ENCODE measurements at places on chromosomes 1 and 21.

- DNase-seq = no peak
Observed at GRCh38 chr1:69585666-69586065, 17.9 kb downstream of the LRRC7 start.

GRCh38 chr21:22900490-22900889 lies 1902.3 kb downstream of the NCAM2 start:
- DNase-seq = no peak

DNA sequence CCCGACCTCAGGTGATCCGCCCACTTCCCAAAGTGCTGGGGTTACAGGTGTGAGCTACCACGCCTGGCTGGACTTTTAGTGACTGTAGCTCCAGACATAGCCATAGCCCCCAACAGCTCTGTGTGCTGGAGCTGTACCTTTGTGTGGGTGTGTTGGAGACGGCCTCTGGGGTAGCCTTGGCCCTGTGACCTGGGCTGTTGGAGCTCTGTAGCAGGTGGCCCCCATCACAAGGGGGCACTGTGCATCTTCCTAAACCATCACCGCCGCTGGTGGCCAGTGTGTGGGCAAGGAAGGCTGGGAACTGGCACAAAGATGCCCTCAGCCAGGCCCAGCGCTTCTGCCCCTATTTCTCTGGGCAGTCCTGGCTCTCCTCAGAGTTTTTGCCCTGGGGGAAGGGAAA lies 38.4 kb upstream of the FOXO6 start:
- DNase-seq = no peak

DNA sequence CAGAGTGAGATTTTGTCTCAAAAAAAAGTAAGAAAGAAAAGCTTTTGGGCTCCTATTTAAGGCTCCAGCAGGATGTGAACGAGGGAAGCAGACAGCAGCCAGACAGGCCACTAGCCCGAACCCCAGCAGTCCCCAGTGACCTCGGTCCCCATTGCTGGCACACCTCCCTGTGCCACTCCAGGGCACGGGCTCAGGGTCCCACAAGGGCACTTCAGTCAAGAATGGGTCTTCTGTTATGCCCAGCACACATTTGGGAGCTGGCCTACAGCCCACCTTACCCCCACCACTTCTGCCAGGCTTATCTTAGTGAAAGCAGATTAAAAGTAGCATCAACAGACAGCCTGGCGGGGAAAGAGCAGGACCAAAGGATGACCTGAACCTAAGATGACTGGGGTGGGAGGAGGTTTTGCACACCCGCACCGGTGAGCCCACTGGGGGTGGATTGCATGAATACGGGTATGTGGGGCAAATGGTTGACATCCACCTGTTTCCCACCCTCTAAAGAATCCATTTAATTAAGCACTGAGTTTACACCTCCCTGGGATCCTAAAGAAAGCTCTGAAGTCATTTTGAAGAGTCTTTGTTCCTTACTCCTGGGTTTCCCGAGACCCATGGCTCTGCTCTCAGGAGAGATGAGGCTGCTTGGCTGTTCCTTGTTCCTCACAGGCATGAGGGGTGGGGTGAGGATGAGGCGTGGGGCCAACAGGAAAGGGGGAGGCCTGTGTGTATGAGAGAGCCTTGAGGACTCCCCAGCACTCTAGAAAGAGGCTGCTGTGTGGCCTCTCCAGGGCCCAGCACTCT lies 4.7 kb downstream of the CHI3L1 start:
- no peak for DNase-seq

DNA sequence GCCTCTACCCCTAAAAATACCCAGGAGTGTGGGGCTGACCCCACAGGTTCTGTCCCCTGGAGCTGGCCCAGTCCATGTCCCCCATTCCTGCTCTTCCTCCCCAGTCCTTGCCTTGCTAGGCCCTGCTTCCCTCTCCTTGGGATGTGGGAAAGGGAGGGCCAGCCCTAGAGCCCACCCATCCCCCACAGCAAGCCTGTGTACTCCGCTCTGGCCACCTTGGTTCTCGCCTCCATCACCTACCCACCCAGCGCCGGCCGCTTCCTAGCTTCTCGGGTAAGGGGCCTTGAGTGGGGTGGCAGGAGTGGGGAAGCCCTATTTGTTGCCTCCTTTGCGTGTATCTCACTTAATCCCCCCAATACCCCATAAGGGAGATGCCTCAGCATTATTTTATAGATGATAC lies 6.7 kb downstream of the CLCNKB start:
- no peak for DNase-seq

GRCh38 chr1:10380594-10381275 lies 18.1 kb upstream of the PGD start:
- DNase-seq = no peak

GRCh38 chr1:197444755-197445154 lies 176.7 kb downstream of the CRB1 start:
- DNase-seq = no peak

DNA sequence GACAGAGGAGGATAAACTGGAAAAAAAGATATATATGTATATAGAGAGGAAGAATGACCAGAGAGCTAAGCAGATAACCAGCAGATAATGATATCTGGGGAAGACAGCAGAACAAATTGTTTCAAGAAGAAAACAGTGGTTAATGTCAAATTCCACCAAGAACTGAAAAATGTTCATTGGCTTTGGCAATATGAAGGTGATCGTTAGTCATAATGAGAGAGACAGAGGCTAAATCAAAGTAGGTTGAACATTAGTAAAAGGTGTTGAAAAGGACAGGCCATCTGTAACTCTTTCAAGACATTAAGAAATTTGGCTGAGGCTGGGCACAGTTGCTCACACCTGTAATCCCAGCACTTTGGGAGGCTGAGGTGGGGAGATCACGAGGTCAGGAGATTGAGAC lies 25.3 kb upstream of the CR2 start:
- DNase-seq = no peak

DNA sequence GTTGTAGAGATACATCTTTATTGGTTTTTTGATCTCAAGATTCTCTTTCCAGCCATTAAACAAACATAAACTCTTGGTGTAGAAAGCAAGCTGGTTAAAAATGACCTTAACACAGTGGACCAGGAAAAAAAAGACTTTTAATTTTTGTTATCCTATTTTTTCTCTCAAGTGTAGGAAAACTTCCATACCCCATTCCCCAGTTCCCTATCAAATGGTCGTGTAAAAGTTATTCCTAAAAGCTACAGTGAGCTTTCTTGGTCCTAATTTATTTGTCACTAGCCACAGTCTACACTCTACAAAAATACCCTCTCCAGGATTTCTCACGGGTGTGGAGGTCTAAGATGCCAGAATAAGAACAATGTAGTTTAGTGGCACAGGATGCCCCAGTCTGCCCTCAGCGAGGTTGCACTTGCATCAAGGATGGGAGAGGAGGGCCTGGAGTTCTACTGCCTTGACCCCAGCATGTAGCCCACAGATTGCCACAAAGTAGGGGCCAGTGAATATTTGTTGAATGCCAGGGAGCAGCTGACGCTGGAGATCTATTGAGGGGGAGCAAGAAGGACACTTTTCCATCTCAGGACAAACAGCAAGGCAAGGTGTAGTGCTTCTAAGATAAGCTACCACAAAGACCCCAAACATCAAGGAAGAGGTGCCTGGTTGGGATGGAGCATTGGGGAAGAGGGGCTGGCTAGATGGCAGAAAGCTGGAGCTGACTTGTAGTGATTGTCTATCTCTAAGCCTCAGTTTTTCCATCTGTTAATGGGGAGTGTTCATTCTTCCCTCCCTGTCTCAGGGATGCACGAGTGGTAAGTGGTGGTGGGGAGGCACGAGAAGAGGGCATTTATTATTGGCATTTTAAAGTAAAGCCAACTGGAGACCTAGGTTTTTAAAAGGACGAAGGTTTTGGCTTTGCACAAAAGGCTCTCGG lies 1.8 kb downstream of the MYCL start:
- no peak for DNase-seq

GRCh38 chr1:94322696-94323095 lies 85.3 kb upstream of the ARHGAP29 start:
- DNase-seq = no peak

GRCh38 chr1:159598196-159598595 lies 10.6 kb downstream of the APCS start:
- DNase-seq = no peak

DNA sequence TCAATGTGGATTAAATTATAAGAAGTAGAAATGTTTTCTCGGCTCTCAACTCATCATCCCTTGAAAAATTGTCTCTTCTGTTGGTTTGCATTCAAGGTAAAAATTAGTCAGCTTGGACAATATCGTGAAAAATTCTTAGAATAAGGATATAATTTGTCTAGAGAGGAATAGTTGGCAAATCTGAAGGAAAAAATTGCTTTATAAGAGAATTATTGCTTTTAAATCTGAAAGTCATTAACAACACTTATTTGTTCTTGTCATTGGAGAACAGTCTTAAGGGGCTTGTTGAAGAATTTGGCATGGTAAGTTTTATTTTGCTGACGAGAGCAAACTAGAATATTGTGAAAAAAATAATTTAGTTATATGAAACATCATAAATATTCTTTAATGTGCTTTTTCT lies 26.4 kb downstream of the ANGPTL1 start:
- no peak for DNase-seq

- DNase-seq = no peak
Observed at GRCh38 chr1:99851850-99852454, 1.8 kb downstream of the AGL start.

GRCh38 chr1:104132382-104132973 lies 382.8 kb downstream of the AMY1C start:
- no peak for DNase-seq

DNA sequence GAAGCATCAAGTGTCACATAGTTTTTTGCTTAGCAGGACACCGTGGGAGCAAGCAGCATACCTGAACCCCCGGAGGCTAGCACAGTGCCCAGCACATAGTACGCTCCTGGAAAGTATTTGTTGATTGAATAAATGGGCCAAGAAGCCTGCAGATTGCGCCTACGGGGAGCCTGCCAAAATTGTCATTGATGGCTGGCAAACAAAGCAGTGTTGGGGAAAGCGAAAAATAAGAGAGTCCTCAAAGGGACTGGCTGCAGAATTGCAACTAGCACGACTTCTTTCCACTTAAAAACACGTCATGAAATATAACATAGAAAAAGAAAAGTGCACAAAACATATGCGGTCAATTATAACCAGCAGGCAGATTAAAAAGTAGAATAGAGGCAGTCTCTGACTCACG lies 125.2 kb upstream of the GALNT2 start:
- no peak for DNase-seq

DNA sequence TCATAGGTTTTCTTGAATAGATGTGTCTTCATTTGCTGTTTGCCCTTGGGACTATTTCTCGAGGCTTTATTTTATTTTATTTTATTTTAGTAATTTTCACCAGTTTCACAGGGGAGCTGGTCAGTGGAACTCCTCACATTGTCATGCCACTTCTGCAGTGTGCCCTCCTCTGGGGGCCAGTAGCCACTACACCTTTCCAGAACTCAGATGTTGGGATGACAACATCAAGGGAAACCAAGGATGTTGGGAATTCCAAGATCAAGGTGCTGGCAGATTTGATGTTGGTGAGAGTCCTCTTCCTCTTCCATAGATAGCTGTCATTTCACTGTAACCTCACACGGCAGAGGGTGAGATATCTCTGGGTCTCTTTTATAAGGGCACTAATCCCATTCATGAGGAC lies 35.5 kb downstream of the SLC26A9 start:
- DNase-seq = no peak

- DNase-seq = no peak
Observed at GRCh38 chr21:44456214-44456914, 1.1 kb downstream of the LRRC3 start.

DNA sequence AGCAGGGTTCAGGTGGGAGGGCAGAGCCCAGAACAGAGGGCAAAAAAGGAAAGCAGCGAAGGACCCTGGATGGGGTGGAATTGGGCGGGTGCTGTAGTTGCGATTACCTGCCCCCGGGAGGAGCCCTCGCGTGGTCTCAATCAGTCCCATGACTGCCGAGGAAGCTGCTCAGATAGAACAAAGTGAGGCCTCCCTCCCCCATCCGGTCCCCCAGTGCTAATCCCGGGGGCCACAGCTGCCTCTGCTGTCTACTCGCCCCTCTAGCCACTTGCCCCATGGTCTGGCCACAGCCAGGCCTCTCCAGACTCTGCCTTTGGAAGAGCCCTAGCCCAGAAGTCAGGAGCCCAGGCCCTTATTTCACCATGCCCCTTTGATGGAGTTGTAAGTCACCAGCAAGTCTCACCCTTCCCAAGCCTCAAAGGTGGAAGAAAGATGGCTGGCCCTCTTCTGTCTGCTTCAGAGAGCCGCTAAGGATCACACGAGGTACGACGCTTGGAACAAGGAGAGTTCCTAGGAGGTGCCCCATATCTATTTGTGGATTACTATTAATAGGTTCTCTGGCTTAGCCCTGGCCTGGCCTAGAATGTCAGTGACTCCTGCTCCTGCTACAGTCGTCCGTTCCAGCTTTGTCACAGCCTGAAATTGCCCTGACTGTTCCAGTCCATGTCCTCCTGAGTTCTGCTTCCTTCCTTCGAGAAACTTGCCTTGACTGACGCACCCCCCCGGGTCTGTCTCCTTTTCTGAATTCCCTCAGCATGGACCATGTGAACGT lies 16.4 kb downstream of the ECHDC2 start:
- no peak for DNase-seq

DNA sequence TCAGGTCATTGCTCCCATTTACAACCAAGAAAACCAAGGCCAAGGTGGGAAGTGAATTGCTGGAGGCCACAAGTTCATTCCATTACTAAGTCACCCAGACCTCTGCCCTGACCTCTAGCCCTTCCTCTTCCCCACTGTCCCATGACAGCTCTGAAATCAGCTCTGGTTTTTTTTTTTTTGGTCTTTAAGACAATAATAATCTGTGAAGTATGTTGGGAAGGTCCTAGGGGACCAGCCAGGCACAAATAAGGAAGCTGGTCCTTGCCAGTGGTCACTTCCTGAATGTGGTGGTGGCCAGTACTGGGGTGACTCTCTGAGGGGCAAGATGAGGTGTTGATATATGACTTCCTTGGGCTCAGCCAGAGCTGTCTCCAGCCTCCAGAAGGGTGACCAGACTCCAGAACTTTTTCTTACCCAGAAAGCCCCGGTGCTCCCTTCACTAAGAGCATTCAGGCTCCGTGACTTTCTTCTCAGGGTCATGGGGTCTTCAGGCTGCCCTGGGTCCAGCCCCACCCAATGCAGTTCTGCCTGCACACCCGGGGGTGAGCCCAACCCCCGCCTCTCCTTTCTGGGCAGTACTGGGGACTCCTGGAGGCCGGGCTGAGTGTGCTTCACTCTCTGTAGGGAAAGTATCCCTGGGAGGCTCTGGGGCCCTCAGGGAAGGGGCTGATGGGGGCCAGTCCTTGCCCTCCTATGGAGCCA lies 159.6 kb downstream of the PTPRU start:
- DNase-seq = no peak

GRCh38 chr1:203380420-203381150 lies 29.7 kb upstream of the FMOD start:
- no peak for DNase-seq

DNA sequence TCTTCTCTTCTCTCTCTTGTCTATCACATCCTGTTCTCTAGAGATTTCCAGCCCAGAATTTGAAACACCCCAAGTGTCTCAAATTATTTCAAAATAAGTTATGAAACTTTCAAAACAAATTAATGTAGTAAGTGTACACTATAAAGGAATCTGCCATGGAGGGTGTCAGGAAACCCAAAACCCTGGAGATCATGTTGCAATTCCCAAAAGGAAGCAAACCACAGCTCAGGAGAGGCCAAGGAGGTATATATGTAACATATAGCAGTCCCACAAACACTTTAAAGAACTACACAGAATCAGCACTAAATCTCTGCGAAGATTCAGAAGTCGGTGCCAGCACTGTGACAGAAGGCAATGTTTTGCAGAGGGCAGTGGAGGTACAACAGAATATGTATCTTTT lies 26.6 kb downstream of the PTPN14 start:
- DNase-seq = no peak

- DNase-seq = no peak
Observed at GRCh38 chr1:148372731-148373130, 110.4 kb downstream of the PPIAL4G start.

- DNase-seq = no peak
Observed at GRCh38 chr1:212040629-212041412, 5.3 kb downstream of the DTL start.
